ENCODE measurements at places on chromosomes 13 and 19.

- DNase-seq = no peak
These were observed 53.9 kb upstream of the CEACAM21 start for GRCh38 chr19:41521931-41522555.

- DNase-seq = no peak
These were observed 19.6 kb downstream of the ARHGEF1 start for GRCh38 chr19:41902594-41902993.

DNA sequence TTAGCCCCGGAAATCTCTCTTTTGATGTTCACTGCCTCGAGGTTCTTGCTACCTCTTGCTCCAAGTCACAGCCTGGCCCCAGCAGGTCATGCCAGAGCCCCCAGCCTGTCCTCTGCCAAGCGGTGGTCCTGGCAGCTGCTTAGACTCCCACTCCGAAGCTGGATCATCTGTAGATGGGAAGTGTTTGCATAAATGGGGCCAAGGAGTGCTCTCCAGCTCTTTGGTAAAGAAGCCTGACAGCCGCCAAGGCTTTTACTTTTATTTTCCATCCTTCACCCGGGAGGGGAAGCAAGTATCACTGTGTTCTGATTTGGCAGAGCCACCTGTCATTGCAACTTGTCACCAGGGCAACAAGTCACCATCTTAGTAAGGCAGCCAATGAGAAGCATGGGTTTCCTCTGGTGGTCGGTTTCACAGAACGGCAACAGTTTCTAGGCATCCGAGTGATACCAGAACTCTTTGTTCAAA lies 10.6 kb upstream of the RETN start:
- DNase-seq = peak; percentile 7

DNA sequence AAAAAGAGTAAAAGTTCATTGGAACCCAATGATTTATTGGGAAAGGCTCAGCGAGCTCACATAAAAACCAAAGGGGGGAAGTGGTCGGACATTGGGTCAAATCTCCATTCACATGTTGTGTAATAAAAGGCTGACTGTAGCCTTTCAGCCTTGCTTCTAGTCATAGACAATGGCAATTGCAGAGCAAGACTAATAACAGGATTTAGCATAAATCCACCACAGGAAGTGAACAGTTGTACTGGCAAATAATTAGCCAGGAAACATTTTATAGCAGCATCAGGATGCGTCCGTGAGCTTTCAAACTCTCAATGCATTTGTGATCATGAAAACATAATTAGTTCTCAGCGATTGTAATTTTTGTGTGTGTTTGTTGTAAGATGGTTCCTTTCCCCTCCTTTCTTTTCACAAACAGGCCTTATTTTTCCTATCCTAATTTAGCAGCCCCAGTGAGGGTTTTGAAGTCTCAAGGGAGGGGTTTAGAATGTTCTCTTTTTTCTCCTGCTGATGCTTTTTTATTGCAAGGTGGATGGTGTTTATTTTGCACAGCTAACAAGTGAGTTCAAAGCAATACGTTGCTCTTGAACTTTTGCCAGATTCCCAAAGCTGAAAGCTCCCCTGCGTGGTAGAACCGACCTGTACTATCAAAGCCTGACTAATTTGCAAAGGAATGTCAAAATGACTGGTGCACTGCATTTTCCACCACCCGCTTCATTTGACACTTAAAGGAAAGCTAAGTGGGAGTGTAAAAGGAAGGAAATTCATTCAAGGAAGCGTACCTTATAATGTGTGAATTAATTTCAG lies 105.6 kb downstream of the SPRY2 start:
- DNase-seq = no peak

DNA sequence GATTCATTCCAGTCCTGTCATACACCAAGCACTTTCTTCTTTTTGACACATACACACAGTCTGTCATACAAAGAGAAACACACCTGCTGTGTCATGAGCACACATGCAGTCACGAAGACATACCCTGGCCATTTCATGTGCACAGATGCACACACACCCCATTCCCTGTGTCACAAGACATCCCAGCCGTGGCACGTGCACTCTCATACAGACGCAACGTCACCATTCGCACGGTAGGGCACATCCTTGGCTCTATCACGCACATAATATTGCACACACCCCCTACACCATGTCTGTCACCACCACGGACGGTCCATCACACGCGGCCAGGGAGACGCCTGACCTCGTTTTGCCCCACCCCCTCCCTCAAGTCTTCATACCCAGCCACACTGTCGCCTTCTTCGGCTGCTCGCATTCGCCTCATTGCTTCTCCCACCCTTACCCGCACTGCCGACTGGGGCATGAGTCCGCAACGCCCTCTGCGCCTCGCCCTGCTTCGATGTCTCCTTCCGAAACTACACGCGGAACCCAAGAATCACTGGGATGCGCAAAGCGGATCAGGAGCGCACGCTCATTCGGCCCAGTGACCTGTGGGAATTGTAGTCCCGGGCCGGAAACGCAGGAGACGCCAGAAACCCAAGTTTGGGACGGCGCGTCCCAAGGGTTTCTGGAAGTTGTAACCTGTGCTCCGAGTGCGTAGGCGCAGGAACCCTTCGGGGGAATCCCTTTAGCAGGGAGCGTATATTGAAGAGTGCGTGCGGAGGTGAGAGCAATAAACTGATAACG lies 6.8 kb upstream of the ZNF283 start:
- DNase-seq = peak; percentile 43

DNA sequence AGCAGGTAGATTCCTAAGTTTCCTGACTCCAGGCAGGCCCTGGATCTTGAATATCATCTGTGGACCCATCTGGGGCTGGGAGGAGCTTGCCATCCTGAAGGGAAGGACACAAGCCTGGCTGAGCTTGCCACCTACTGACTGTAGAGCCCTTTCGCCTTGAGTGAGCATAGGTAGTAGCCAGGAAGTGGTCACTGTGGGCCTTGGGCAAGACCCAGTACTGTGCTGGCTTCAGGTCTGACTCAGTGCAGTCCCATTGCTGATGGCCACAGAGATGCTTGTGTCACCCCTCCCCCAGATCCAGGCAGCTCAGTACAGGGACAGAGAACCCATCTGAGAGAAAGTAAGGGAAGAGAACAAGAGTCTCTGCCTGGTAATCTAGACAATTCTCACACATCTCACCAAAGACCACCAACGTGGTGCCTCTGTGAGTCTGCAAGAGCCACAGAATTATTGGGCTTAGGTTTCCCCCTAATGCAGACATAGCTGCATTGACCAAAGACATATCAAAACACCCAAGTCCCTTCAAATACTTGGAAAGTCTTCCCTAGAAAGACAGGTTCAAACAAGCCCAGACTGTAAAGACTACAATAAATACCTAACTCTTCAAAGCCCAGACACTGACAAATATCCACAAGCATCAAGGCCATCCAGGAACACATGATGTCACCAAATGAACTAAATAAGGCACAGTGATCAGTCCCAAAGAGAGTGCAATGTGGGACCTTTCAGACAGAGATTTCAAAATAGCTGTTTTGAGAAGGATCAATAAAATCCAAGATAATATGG lies 108.2 kb upstream of the WASF3 start:
- DNase-seq = no peak

- no peak for DNase-seq
These were observed 82.4 kb upstream of the IRS2 start for GRCh38 chr13:109868578-109869311.

- DNase-seq = no peak
These were observed 275.5 kb downstream of the ITGBL1 start for GRCh38 chr13:101728021-101728420.

DNA sequence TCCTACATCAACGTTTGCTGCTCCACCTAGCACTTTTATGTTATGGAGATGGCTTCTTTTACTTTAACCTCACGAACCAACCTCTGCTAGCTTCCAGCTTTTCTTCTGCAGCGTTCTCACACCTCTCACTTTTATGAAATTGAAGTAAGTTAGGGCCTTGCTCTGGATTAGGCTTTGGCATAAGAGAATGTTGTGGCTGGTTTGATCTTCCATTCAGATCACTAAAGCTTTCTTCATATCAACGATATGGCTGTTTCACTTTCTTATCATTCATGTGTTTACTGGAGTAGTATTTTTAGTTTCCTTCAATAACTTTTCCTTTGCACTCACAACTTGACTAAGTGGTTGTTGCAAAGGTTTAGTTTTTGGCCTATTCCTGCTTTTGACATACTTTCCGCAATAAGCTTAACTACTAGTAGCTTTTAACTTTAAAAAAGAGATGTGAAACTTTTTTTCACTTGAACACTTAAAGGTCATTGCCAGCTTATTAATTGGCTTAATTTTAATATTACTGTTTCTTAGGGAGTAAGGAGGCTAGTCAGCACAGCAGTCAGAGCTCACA lies 60.0 kb upstream of the SPRY2 start:
- DNase-seq = no peak

GRCh38 chr13:43375797-43376465 lies 352.5 kb downstream of the DNAJC15 start:
- no peak for DNase-seq

GRCh38 chr13:106568299-106569003 lies 514 bp upstream of the ARGLU1 start:
- DNase-seq = no peak

DNA sequence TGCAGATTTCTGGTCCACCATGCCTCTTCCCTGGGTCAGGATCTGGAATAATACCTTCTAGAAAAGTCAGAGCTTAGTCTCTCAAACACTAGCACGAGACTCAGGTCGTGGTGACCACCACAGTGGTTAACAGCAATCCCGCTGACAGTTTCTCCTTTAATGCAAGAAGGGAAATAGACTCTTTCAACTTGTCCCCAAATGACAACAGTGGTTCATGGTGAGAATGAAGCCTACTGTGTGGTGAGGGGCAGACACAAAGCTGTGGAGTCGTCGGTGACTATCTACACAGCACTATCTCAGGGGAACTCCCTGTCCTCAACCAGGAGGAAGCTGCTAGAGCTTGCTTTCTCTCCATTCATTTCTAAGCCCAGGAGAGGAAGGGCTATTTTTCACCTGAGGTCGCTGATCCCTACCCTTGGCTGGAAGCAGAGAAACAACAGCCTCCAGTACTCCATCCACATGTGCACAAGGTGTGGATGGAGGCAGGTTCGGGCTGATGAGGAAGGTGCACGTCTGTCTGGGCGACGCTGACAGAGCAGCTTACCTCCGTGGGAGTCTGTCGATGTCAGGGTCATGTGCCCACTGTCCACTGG lies 72.4 kb downstream of the STK24 start:
- no peak for DNase-seq

- no peak for DNase-seq
These were observed 68.6 kb downstream of the FOXO1 start for GRCh38 chr13:40597735-40598365.

DNA sequence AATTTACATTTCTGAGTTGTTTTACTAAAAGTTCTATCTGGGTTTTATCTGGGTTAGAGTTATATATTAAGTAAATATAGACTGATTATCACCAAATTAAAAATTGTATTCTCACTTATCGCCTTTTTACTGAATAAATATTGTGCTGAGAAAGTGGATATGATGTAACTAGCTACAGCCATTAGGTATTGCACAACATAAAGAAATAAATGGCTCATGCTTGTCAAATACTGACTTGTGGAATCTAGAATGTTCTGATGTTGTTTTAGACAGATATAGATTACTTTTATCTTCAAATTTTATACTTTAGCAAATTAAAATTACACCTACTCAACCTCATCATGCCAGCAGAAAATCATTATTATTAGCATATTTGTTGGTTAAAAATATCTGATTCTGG lies 1277.1 kb upstream of the MIR17HG start:
- no peak for DNase-seq

DNA sequence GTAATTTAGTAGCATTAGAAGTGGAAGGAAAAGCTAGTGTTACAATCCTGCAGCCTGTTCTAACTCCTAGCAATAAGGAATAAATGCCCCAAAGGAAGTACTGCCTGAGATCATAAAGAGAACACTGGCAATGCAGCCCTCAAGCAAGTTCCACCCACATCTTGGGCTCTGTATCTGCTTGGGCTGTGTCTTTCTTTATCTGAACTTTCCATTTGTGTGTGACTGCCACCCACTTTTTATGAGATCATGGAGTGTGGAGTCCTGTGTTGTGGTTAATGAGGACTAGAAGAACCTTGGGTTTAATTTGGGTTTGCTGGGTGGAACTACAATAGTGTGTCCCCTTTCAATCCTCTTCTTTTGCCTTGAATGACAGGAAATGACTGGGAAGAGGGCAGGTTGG lies 38.2 kb downstream of the RFXAP start:
- DNase-seq = no peak

- DNase-seq = no peak
These were observed 4.7 kb downstream of the SLITRK5 start for GRCh38 chr13:87675851-87676250.

DNA sequence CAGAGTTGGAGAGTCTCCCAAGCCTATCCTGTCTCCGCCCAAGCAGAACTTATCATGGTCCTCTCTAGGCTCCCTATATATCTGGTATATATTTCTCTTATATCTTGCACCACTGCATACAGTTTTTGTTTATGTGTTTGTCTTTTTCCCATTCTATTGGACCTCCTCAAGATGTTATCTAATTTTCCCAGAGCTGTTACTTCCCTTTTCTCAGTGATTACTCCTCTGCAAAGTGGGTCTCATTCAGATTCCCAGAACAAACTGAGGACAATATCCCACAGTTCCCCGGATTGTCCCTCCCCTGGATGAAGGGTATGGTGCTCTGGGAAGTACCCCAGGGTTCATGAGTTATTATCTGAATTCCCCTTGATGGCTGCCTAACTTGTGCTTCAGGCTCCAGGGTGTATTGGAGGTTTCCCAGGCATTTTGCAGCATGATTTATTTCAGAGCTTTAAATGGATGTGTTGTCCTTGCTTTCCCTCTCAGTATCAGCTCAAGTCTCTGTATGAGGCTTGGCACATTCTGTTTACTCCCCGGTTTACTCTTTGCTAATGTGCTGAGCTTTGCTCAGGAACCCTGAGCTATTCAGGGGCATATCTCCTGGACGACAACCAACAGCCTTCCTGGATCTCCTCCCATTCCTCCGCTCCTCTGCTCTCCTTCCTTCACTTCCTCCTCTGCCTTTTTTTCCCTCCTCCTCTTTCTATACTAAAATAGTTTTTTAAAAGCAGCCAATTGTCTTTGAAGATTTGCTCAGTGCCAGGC lies 329.3 kb downstream of the SPRY2 start:
- no peak for DNase-seq

GRCh38 chr19:38975861-38976271 lies 324 bp upstream of the FBXO17 start:
- DNase-seq = no peak

- no peak for DNase-seq
These were observed 30.3 kb upstream of the CYP2B6 start for GRCh38 chr19:40960780-40961179.

DNA sequence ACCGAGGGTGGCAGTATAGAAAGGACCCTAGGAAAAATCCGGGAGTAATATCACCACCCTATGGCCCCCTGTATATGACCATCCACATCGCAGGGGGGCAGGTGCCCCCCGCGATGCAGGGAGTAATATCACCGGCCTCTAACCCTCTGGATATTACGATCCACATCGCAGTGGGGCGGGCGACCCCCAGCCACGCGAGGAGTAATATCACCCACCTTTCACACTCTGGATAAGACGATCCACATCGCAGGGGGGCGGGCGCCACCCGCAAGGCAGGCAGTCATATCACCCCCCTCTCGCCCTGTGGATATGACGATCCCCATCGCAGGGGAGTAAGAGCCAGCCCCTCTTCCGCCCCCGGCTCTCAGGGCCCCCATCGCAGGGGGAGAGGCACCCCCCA lies 76.7 kb upstream of the RUBCNL start:
- DNase-seq = no peak

Measured in occipital lobe (tissue), 3 donors.